Stimulated activated CD8-positive, alpha-beta memory T cell treated with anti-CD3 and anti-CD28 coated beads, Interleukin-15, amount 100 ng/mL, for 1 hour (primary cell): ENCODE measurements at places on chromosomes 3 and 15.

GRCh38 chr3:166634091-166634746, 745.9 kb downstream of the ZBBX start:
- DNase-seq: no peak

DNA sequence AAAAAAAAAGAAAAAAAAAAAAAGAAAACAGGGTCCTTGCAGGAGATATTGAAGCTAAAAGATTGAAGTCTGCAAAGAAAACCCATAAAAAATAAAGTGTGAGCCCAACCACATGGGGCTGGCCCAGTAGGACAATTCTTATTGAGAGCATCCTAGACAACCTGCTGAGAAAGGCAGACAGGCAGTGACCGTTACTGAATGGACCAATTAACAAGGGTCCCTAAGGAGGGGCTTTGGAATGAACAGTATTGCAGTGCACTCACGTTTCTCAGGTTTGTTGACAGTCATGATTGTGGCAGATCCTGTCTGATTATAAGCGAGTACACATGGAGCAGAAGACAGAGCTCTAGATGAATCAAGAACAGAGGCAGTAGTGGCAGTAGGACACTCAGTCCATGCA, 168.6 kb downstream of the LSAMP start:
- DNase-seq: no peak

- DNase-seq: no peak
Observed at GRCh38 chr3:32100465-32100864, 6.0 kb upstream of the GPD1L start.

GRCh38 chr15:92455271-92455670, 61.6 kb downstream of the ST8SIA2 start:
- no peak for DNase-seq

DNA sequence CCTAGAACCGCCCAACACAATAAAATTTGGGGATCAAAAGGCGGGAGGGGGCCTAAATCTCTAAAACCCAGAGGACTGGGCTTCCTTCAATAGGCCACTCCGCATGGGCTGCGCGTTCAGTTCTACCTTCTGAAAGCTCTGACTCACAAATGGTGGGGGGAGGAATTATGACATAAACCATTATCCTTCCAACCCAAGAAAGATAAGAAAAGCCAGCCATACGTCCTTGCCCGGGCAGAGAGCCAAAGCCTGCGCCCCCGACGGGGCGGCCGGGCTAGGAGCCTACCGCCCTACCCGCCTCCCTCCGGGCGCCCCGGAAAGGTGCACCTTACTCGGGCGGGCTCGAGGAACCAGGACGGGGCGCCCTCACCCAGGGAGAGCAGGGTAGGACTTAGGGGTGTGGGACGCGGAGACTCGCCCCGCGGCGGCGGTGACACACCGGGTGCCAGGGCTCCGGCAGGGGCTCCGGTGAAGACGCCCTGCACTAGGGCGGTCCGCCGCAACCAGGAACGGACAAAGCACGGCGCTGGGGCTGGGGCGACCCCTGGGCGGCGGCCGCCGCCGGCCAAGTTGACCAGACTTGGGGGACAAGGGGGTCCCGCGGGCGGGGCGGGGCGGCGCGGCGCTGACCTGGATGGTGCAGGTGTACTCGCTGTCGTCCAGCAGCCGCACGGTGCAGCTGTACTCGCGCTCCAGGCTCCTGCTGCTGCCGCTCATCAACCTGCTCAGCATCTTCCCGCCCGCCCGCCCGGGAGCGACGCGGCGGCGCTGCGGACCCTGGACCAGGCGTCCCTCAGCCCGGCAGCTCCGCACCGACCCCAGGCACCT, 534 bp downstream of the FRMD5 start:
- no peak for DNase-seq

- DNase-seq: no peak
Observed at GRCh38 chr15:80931191-80931590, 58.4 kb downstream of the MESD start.

DNA sequence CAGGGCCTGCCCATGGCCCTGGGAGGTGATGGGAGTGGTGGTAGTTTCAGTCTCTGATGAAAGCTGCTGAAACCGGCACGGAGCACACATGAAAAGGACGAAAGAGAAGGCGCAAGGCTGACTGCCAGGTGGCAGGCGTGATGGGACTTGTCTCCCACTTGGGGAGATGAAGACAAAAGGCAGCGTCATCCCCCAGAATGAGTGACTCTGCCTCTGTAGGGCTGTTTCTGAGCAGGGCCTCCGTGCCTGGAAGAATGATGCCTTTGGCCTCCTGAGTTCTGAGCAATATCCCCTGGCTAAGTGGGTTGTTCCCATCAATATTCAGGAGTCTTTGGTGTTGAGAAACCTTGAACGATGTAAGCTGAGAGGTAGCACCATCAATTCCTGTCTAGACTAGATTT, 237.8 kb downstream of the OPA1 start:
- DNase-seq: no peak
